Cortex of kidney (tissue), 1 donor: ENCODE measurements at places on chromosomes 5 and 9.

DNA sequence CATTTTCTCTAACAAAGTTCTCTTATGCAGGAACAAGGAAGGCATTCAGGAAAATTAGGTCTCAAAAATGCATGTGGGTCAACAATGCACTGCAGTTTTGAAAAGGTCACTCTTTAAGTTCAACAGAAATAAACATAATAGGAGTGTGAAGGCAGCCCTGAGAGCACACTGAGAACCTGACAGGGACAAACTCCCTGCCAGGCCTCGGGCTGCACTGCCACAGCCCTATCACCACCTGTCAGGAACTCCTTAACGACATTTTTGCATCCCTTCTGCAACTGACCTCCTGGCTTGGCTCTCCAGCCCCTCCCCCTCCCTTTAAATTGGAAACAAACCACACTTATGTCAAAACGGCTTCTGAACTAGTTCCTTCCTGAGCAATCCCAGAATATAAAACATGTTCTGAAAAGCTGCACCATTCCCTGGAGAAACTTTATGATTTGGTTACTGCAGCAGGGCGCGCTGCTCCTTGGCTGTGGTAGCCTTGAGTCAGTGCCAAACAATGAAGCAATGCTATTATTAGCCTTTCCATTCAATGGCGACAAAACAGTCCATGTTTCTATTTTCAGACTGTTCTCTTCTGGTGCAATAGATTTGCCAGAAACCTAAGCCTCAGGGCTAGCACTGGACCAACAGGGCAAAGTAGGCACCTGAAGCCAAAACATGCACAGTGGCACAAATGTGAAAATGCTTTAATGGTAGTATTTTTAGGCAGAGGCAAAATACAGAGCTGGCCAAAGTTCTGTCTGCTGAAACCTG is 160.1 kb upstream of the ZNF608 start:
- no peak for DNase-seq

DNA sequence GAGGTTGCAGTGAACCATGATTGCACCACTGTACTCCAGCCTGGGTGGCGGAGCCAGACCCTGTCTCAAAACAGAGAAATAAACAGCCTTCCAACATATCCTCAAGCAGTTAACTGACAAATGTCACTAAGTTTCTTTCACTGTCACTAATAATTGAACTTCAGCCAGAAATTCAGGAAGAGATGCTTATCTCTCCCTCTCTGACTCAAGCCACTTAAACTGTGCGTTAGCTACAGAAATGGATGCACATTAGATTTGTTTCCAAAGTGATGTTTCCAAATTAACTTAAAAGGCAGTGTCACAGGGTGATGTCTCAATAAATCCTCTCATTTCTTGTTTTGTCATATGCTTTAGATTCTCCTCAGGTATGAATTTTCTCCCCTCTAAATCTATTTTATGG is 164.9 kb downstream of the KDM4C start:
- no peak for DNase-seq

DNA sequence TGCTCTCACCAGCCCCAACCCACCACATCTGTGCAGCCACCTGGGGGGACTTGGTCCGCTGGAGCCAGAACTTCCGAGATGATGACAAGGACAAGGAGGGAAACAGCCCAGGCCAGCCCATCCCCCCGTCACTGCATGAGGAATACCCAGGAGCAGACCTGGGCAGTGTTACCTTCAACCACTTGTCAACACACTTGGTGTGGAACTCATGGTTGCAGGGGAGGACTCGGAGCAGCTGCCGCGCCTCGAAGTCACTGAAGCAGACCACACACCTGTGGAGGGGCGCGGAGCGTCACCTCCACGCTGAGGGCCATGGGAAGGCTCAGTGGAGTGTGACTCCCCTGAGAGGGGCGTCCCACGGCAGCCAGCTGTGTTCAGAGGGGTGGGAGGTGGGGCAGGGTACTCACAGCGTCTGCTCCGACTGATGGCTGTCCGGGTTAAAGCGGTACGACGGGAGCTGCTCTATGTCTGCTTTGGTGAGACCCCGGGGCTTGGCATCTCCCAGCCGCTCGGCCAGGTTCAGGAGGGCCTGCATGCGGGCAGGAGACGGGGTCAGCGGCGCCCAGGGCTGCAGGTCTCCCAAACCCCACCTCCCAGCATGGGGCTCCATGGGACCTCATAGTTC is 8.0 kb downstream of the RNF44 start:
- DNase-seq, result no peak

GRCh38 chr5:59424515-59424914 is 469.0 kb downstream of the PDE4D start:
- no peak for DNase-seq

DNA sequence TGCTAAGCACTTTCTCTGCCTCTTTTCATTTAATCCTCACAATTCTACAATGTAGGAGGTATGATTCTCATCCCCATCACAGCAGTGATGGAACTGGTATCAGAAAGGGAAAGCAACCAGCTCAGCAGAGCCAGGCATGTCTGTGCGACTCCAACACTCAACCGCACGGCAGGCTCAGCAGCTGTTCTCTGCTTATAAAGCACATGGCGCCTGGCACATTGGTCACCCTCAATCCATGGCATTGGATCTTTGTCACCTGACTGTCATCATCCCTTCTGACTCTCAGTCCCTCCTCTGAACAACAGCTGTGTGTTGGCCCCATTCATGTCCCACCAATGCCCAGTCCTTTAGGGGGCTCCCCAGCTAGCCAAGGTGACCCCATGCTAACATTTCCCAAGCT is 45.1 kb upstream of the HAND1 start:
- no peak for DNase-seq

- no peak for DNase-seq
These were observed 215.5 kb downstream of the PDZD2 start for GRCh38 chr5:31854181-31855133.

GRCh38 chr9:101148344-101148743 is 119.8 kb downstream of the PLPPR1 start:
- DNase-seq, result no peak
